ENCODE measurements at places on chromosomes 3 and 15.

GRCh38 chr15:39898317-39898716 lies 21.7 kb downstream of the GPR176 start:
- no peak for DNase-seq

DNA sequence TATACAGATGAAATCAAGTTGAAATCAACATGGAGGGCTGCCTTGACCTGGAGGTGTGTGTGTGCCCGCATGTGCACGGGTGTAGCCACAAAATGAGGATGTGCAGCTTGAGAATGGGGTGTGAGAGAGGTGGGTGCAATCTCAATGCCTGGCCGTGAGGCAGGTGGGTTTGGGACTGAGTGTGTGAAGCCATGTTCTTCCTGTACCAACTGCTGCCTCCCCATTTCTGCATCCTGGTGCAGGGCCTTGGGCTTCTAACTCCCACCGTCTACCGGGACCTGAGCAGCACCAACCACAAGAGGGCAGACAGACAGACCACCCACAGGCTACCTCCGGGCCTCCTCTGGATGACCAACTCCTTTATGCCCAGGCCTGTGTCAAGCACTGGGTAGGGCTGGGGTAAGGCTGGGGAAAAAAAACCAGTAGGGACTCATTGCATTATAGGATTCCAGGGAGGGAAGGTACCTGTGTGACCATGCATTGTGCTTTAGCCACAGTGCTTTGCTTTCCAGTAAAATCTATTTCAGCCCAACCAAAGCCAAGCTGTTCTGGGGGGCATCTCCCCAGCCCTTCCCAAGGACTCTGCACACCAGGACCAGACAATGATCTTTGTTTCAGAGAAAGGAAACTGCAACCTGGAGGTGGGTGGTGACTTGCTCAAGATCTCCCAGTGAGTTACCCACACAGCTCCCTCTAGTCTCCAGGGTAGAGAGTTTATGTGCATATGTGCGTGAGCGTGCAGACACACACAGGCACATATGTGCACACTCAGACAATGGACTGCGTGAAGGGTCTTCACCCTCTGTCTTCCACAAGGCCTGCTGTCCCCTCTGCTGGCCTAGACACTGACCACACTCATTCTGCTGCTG lies 162.2 kb upstream of the TLE3 start:
- DNase-seq = peak; percentile 19

- DNase-seq = peak; percentile 88
These were observed 244.9 kb downstream of the FAM43A start for GRCh38 chr3:194930377-194931204.

DNA sequence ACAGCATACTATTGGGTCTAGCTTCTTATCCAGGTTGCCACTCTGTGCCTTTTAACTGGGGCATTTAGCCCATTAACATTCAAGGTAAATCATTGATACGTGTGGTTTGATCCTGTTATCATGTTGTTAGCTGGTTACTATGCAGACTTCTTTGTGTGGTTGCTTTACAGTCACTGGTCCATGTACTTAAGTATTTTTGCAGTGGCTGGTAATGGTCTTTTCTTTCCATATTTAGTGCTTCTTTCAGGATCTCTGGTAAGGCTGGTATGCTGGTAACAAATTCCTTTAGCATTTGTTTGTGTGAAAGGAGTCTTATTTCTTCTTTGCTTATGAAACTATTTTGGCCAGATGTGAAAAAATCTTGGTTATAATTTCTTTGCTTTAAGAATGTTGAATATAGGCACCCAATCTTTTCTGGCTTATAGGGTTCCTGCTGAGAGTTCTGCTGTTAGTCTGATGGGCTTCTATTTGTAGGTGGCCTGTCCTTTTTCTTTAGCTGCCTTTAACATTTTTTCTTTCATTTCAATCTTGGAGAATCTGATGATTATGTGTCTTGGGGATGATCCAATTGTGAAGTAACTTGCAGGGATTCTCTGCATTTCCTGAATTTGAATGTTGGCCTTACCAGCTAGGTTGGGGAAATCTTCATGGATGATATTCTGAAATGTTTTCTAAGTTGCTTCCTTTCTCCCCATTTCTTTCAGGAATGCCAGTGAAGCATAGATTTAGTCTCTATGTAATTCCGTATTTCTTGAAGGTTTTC lies 39.3 kb downstream of the CCR1 start:
- DNase-seq = no peak

DNA sequence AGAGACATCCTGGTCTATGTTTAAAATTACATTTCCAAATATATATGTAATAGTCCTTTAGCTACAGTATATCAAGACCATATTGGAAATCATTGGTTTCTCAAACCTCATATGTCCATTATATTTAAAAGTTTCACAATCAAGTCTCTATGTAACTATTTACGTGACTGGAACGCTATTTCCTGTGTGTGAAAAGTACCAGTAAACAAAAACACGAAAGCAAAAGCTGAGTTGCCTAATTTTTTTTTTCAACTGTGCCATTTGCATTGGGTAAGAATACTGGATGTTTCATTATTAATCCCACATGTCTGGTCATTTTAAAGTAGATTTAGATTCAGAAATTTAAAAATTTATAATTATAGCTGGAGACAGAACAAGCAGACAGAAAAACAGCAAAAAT lies 381.4 kb downstream of the TBC1D5 start:
- no peak for DNase-seq

DNA sequence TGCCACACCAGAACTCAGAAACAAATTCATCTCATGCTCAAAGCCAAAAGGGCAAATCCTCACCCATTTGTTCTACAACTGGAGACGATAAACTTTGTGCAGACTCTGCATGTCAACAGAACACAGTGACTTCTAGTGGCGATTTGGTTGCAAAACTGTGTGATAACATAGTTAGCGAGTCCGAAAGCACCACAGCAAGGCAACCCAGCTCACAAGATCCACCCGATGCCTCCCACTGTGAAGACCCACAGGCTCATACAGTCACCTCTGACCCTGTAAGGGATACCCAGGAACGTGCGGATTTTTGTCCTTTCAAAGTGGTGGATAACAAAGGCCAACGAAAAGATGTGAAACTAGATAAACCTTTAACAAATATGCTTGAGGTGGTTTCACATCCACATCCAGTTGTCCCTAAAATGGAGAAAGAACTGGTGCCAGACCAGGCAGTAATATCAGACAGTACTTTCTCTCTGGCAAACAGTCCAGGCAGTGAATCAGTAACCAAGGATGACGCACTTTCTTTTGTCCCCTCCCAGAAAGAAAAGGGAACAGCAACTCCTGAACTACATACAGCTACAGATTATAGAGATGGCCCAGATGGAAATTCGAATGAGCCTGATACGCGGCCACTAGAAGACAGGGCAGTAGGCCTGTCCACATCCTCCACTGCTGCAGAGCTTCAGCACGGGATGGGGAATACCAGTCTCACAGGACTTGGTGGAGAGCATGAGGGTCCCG lies 199.7 kb downstream of the AKAP13 start:
- DNase-seq = peak; percentile 85
